Activated CD4-positive, alpha-beta T cell treated with anti-CD3 and anti-CD28 coated beads for 24 hours (primary cell): ENCODE measurements at places on chromosomes 6 and 20.

- no peak for DNase-seq
These were observed 66.3 kb upstream of the FBXL4 start for GRCh38 chr6:99014061-99014460.

- no peak for DNase-seq
These were observed 68.0 kb downstream of the CYP39A1 start for GRCh38 chr6:46584586-46584985.

DNA sequence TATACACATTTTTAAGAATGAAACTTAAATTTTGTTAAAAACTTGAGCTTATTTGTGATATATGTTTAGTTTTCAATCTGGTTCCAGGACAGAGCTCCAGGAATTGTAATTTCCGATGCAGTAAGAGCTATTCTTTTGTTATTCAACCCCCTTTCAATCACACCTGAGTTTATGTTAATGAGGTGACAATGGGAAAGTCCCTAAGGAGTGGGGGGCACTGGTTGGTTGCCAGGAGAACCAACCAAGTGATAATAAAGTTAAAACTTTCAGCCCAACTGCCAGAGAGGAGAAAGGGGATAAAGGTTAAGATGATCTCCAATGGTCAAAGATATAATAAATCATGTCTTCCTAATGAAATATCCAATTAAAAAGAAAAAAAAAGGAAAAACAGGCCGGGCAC, 19.8 kb downstream of the MDN1 start:
- no peak for DNase-seq

DNA sequence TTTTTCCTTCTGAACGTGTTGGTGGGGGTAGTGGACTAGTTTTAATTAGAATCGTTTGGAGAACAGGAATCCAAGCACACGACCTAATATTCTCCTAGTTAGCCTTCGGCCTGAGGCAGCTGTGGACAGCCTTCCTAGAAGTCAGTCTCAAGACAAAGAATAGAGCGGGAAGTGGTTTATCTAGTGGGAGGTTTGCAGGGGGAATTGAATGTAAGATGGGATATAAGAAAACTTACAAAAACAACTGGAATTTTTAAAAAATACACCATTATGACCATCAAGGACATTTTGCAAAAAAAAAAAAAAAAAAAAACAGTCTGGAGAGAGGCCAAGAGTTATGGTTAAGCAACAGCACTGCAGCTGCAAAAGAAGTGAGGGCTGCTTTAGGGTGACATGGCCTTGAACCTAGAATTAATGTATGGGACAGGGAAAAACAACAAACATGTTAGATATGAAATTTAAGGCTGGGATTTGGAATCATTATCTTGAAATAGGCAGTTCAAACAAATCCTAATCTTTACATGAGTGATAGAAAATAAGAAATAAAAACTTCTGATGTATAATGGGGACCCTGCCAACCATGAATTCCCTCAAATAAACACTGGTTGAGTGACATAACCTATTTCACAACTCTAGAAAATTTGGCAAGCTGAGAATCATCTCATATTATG, 40.2 kb downstream of the PLAGL1 start:
- DNase-seq: no peak

GRCh38 chr6:44060612-44061374, 66.5 kb downstream of the MRPL14 start:
- DNase-seq: no peak

DNA sequence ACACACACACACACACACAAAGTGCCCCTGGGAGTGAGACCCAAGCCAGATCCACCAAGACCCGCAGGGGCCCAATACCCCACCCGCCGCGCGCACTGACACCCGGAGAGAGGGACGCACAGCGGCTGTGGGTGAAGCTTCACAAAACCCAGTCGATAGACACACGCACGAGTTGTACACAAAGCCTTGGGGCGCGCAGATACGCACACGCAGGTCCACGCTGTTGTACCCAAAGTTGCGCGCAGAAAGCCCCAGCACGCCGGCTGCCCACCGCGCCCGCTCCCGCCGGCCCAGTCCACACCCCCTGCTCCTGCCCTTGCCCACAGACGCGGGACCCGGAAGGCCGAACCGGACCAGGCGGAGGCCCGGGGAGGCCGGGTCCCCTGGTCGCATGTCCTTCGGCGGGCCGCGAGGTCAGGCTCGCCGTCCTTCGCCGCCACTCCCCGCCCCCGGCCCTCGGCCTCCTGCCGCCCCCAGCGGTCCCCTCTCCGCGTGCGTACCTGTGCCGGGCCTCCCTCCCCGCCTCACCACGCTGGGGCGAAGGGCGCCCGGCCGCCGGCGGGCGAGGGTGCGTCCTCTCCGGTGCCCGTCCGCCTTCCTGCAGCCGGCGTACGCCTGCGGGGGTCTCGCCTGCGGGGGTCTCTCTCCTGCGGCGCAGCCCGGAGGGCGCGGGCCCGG, at the start of gene TMEM74B:
Gene TMEM74B, minus strand, starts transcription at position 344 of the 678 bp plus-strand sequence. CDS start 1,180 bp downstream, outside the sequence.
- DNase-seq: no peak

DNA sequence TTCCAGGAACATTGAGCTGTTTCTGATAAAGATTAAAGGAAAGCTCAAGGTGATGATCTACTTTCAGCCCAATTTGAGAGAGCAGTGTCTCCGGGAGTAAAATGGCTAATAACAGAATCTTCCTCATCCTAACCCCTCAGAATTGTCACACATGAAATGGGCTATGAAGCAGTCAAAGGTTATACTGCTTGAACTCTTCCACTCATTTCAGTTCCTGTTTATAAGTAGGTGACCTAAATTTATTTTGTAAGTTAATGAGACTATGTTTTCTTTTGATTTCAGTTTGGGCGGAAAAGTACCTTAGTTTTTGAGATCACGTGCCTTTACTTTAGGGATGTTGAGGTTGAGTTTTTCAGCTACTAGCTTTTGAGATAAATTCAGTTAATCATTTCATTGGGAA, 47.2 kb downstream of the QKI start:
- DNase-seq: no peak

- DNase-seq: no peak
These were observed 86.8 kb downstream of the PLG start for GRCh38 chr6:160788806-160789205.

DNA sequence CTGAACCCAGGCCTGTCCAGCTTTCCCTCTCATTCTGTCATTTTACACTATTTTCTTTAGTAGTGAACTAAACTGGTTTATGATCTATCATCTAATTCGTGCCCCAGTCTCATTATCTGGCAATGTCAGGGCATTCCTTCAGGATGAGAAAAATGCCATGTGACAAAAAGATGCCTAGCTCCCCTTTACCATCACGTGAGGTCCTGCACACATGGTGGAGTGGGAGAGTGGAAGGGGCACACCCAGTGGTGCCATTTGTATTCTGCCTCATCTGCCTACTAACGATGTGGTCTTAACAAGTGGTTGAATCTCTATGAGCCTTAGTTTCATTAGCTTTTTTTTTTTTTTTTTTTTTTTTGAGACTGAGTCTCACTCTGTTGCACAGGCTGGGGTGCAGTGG, 41.2 kb downstream of the CDC5L start:
- no peak for DNase-seq

DNA sequence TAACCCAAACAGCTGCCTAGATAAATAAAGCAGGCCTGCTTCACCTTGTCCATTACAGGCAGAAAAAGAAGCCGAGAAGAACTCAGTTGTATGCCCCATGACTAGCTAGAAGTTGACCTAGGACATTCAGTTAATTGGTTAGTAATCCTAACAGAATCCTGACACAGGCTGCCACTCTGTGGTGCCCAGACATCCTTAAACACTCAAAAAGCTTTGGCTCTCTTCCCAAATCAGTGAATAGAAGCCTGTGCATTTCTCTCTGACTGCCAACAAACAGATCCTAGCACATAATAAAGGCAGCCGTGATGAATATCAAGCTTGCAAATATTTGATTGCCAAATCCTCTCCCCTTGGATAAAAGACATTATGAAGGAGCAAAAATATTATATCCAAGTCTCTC, 519.1 kb upstream of the EYS start:
- DNase-seq: no peak

GRCh38 chr6:89122625-89123024, 4.8 kb upstream of the SRSF12 start:
- no peak for DNase-seq

DNA sequence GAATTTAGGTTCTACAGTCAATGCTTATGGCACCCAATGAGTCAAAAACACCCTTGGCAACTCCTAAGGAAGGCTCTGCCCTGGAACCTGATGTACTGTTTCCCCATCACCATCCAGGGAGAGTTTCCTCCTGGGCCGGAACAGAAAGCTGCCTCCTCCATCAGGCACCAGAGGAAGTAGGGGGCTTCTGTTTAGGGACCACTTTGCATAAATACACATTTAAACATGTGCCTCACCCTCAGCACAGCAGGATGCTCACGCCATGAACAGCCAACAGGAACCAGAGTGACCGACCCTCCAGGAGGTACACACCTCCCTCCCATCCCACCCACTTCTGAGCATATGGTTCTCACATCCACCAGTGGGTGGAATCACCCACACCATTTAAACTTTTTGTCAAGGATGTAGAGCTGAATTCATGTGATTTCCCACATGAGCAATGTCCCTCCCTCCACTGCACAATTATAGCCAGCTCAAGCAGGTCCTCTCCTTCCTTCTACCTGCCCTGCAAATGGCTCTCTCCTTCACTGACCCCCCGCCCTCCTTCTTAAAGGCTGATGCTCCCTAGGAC, 14.8 kb downstream of the DDRGK1 start:
- DNase-seq: no peak

DNA sequence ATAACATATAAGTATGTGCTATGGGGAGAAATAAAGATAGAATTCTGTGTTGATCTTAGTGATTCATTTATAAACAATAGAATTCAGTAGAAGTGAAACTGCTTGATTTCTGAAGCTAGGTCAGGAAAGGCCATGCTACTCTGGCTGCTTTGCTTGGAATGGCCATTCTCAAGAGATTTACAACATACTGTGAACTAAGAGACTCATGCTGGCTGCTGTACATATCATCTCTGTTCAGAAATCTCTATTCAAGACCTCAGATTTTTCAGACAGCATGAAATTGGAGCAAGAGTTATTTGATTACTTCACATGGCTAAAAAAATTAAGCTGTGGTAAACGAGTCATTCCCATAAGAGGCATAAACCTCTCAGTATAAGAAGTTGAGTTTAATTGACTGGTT, 662.6 kb downstream of the BCKDHB start:
- DNase-seq: no peak

DNA sequence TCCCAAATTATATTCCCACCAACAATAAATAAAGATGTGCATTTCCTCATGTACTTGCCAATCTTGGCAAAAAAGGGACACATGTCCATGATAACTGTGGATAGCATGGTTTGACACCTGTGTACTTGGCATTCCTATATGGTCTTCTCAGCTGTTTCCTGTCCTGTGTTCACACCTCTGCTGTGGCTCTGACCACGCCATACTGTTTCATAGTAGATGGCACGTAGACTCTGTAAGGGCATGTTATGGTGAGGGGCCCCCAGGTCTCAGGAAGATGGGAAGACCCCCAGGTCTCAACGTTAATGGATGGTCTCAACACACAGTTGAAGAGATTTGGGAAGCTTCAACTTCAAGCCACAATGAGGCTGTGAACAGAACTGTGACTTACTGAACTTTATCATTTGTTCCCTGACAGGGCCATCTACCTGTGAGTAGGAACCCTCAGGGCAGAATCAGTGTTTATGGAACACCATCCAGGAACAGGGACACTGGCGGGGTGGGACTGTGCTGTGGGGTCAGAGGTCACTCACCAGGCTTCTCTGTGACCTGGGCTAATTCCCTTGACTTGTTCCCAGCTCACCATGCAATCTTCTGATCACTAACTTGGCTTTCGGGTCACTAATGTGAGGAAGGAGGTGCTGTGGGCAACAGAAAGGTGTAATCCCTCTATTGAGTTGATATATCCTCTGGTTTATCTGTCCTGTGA, 11.8 kb downstream of the ZBTB24 start:
- DNase-seq: no peak

GRCh38 chr6:89826029-89826528, 3.6 kb upstream of the CASP8AP2 start:
- no peak for DNase-seq

DNA sequence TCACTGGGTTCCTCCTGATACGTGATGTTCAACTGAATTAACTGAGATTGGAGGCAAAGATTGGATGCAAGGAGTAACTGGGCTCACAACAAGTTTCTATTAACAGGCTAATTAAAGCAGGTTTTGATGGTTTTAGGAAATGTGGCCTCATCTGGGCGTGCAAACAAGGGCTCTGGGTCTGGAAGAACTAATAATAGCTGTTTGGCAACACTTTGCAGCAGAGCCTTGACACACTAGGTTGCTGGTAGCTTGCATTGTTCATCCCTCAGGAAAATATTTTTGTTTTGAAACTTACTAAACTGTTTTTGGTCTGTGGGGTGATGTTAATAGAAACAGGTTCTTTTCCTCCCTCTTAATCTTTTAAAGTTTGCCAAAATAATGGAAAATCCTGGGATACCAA, 117.2 kb upstream of the CD93 start:
- DNase-seq: no peak

- DNase-seq: no peak
These were observed 279.5 kb upstream of the RNF217 start for GRCh38 chr6:124682751-124683150.

DNA sequence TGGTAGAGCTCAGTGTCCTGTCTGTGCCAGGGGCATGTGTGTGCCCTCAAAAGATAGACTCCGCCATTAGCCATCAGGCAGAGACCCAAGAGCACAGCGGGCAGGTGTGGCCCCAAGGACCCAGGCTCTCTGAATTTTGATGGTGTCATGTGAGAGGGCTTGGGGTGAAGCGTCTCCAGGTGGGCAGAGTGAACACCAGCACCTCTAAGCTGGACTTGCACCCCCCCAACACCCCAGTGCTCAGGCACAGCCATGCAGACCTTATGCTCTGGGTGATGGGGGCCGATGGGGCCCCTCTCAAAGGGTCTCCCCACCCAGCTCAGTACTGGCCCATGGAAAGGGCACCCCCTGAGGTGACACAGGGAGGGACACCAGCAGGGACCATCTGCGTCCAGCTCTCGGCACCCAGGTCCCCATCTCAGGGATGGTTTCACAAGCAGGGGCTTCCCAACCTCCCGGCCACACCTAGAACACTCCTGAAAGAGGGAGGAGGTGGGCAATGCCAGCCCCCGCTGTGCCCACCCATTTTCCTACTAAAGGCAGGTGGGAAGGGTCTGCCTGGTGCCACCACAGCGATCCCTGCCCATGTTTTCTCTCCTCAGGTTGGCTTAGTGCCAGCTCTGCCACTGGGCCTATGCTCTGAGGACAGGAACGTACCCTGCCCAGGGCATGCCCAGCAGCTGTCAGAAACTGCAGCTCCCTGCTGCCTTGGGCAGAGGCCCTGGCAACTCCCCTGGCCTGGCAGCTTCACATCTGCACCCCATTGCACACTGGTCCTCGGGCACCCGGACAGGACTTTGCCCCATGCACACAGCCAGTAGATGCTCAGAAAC, 3.5 kb downstream of the CST7 start:
- no peak for DNase-seq

DNA sequence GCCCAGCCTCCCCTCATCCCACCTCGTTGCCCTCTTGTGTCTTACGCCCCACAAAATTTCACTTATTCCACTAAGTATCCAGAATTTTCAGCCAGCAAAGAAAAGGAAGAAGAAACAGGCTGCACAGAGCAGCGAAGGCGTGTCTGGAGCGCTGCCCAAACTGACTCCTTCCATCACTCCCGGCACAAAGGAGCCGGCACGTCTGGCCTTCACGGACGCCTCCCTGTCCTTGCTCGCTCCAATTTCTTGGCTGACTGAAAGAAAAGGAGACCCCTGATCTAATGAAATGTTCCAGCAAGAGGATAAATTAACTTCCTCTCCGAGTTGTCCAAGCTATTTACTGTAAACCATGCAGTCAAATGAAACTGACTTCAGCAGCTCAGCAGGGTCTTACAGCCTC, 152.3 kb upstream of the CDH4 start:
- no peak for DNase-seq

GRCh38 chr6:25886066-25886465, 12.0 kb upstream of the SLC17A3 start:
- DNase-seq: no peak
